ENCODE measurements at places on chromosomes 7 and 10.
A peak's percentile ranks its signal among the peaks of the same experiment; 100 is the strongest.

GRCh38 chr7:43121973-43122372 is 9.5 kb downstream of the HECW1 start:
- DNase-seq: no peak

GRCh38 chr10:24723788-24724380 is at the start of gene ARHGAP21:
ARHGAP21 (minus strand) TSS chr10:24723887; CDS start chr10:24721899, 1,988 bp downstream.
- peak; percentile 21 for DNase-seq

GRCh38 chr10:69749178-69750010 is 52.3 kb upstream of the COL13A1 start:
- no peak for DNase-seq

- no peak for DNase-seq
Observed at GRCh38 chr10:116198676-116199035, 74.3 kb downstream of the GFRA1 start.

DNA sequence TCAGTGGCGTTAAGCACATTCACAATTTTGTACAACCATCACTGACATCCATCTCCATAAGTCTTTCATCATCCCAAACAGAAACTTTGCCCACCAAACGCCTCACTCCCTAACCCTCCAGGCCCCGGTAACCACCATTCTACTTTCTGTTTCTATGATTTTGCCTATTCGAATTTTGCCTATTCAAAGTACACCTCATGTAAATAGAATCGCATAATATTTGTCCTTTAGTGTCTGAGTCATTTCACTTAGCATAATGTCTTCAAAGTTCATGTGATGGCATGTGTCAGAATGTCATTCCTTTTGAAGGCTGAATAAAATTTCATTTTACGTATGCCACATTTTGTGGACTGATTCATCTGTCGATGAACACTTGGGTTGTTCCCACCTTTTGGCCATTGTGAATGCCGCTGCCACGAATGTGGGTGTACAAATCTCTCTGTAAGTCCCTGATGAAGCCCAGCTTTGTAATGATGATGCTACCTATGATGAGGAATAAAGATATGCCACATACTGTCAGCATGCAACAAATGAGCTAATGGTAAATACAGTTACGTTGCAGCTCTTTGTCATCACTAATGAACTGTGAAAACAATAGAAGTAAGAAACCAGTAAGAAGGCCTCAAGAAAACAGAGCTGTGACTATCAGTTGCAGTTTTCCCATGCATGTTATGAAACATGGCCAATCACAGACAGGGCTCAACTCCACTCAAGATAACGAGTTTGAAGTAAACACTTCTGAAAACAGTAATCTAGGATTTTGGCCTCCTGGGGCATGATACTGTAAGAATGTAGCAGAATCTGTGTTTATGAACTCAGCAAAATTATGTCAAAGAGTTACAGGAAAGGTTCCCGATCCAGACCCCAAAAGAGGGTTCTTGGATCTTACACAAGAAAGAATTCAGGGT is 120.0 kb downstream of the ADAM12 start:
- no peak for DNase-seq

DNA sequence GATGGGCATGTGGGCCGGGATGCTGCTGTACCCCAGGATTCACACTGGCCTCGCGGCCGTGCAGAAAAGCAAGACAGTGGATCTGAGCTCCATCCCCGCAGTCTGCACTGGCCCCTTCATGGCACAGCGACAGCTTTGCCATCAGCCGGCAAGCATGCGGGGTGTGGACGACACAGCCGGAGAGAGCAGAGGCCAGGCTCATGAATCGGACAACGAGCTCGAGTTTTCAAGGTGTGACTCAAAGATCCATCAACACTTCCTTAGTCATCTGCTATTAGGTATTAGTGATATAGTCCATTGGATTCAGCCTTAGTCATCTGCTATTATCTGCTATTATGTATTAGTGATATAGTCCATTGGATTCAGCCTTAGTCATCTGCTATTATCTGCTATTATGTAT is 254.7 kb downstream of the KLF6 start:
- no peak for DNase-seq

- DNase-seq: no peak
Observed at GRCh38 chr7:30988351-30989005, 24.7 kb downstream of the GHRHR start.

Data from NCI-H187 (cell line).